Activated T-helper 17 cell treated with anti-CD3 and anti-CD28 coated beads, Interleukin-2, amount 50 U/mL, for 72 hours (primary cell): ENCODE measurements at places on chromosomes 6 and 20. TPM values are rescaled to one million over a fixed set of nuclear protein-coding genes. Genes with fewer than 3 reads are reported as not detected.

MATN4 gene
- 0.11 TPM for total RNA-seq

PKIB gene
- total RNA-seq, result 1.1 TPM

- no peak for ATAC-seq
Measured at GRCh38 chr20:38501858-38502436, 29.3 kb downstream of the RALGAPB start.

DNA sequence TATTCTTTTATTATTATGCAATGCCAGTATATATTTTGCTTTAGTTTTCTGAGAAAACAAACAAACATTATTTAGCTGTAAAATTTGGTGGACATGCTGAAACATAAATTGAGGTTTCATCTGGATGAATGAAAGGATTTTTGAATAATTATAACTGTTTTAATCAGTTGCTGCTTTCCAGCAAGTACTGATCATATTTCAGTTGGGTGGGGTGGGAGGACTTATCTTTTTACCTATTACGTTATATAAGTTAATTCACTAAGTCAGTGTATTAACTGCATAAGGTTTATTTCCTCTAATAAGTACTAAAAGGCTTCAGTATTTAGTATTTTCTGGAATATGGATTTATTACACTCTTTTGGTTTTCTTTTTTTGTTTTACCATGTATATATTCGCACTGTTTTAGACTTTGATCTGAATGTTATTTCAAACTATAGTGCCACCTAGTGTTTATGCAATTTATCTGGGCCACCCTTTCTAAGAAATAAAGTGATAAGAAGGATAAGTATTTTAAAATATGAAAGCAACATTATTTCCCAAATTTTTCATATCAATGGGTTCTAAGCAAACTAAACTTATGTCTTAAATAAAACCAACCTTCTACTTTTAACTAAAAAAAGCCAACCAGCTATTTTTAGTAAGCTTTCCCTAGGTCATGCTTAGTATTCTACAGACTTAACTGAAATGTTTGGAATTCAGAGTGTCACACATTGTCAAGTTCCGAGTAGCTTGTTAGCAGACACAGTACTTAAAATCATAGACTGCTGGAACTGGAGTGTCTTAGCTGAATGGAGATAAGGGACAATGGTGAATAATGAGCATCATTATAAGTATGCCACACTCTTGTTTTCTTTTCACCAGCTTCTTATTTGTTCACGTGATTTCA is 105.4 kb upstream of the MCHR2 start:
- ATAC-seq, result no peak

GRCh38 chr6:105500693-105501092 is 97.8 kb upstream of the PREP start:
- no peak for ATAC-seq

- ATAC-seq, result no peak
Measured at GRCh38 chr6:20879526-20879925, 345.3 kb downstream of the CDKAL1 start.

DNA sequence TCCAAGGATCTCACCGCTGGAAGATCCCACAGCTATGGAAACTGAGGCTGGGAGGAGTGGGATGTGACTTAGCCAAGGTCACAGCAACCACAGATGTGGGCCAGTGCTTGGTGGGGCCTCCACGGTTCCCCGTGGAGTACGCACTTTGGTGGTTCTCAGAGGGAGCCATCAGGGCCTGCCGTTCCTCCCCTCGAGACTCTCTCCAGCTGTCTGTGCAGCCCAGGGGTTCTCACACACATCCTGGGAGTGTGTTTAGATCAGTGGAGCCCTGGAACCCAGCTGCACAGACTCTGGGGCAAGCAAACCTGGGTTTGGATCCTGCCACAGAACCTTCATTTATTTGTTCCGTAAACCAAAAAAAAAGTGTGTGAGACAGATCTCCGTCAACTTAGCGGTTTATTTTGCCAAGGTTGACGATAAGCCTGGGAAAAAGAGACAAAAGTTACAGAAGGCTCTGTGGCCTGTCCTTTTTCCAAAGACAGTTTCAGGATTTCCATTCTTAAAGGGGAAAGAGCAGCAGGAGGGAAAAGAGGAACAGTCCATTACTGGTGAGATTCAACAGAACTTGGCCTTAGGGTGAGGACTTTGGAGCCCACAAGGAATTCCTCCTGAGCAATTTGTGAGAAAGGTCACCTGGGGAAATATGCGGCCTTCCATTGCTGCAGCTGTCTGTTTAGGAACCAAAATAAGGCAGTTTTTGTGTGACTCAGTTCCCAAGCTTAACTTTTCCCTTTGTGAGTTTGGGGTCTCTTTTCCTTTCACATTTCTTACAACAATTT is 13.6 kb upstream of the MYMX start:
- no peak for ATAC-seq

DNA sequence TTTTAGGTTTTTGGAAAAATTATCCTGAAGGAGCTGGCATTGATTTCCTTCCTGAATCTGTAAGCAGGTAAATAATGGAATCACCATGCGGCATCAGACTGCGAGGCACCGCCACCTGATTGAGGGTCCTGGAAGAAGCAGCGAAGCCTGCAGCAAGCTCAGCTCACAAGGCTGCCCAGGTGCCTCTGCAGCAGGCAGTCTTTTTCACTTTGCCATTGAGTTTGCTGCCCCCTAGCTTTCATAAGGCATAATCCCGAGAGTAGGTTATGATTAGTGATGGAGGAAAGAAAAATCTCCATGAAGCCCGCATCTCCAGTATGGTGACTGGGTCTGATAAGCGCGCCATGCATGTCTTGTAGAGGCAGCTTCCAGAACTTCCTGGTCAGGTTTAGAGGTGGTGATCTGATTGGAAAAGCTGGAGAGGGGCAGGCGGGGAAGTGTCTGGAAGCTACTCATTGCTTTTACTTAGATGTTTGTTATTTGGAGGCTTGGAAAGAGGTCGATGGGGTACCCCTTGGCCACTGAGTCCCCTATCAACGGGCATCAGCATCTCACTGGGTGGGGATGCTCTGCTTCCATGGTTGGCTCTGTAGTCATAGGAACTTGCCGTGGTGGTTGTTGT is 26.7 kb downstream of the IYD start:
- peak; percentile 66 for ATAC-seq

DNA sequence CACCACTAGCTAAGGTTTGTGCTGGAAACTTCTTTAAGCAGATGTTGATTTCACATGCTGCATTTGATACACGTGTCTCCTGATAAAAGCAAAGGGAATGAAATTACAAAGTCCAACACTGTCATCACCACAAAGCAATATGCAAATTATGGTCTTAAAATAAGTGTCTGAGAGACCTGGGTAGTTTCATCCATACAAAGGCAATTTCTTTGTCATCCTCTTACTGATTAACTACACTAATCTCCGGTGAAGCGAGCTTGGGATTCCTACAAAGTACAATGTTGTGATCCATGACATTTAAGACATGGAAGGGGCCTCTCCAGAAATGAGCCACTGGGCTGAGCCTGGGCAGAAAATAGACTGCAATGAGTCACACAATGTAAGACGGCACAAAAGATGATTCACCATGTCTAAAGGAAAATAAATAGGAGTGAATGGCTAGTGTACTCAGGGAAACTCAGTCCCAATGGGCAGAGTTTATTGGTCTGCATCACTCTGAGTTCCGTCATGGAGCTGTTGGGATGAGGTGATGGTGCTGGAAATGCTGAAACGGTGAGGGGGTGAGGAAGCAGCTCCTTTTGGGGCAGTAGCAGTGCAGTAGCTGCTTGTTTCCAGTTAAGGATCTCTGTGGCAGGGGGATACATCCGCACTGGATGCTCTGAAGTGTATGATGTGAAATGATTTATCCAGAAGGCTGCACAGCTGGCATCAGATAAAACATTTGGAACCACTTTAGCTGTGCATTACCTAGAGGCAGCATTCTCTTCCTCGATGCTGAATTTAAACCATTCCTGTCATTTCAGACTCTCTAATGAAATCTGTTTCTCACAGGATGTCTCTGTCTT is 103.3 kb downstream of the IBTK start:
- peak; percentile 86 for ATAC-seq
